Activated T-helper 17 cell treated with anti-CD3 and anti-CD28 coated beads, Interleukin-2, amount 50 U/mL, for 72 hours (primary cell): ENCODE measurements at places on chromosomes 13 and 19.

GRCh38 chr13:52406629-52407028 lies 657 bp upstream of the THSD1 start:
- no peak for ATAC-seq

DNA sequence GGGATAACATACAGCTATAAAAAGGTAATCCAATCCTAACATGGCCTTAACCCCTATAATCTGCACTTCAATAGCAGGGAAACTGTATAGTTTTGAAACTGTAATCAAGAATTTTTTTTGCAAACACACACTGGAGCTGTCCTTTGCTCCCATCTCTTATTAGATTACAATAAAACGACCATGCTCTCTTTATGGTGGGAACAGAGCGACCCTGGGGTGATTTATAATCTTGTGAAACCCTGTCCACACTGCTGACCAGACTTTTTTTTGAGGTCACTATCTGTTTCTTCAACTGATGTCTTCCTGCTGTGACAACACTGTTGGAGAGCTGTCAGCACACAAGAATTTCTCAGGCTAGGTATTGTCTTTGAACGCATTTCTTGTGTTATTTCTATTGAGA lies 35.3 kb downstream of the DACH1 start:
- no peak for ATAC-seq

GRCh38 chr19:362154-362553 lies 17.6 kb upstream of the MIER2 start:
- ATAC-seq: no peak

DNA sequence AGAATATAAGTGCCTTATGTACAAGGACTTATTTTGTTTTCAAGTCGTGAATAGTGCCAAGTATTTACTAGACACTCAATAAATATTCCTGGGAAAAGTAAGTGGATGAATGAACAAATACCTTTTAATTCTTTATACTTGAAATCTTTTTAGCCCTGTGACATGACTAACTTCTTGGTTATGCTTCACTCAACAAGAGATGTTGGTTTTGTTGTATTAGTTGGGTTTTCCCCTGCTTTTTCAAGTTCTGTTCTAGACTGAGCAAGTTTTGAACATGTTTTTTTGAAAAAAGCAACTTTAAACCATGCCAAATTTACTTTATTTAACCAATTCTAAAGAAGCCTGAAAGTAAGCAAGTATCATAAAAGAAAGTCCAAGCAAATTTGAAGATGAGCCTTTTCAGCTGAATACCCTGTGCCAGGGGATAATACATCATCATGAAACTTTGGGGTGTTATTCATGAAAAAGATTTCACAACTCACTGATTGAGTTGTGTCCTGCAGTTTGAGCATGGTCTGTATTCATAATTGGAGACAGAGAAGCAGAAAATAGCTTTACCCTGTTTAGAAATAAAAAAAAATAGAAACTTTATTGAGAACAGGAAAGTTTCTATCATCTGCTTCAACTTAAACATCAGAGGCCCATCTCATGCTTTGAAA lies 11.1 kb downstream of the LMO7 start:
- peak; percentile 60 for ATAC-seq

DNA sequence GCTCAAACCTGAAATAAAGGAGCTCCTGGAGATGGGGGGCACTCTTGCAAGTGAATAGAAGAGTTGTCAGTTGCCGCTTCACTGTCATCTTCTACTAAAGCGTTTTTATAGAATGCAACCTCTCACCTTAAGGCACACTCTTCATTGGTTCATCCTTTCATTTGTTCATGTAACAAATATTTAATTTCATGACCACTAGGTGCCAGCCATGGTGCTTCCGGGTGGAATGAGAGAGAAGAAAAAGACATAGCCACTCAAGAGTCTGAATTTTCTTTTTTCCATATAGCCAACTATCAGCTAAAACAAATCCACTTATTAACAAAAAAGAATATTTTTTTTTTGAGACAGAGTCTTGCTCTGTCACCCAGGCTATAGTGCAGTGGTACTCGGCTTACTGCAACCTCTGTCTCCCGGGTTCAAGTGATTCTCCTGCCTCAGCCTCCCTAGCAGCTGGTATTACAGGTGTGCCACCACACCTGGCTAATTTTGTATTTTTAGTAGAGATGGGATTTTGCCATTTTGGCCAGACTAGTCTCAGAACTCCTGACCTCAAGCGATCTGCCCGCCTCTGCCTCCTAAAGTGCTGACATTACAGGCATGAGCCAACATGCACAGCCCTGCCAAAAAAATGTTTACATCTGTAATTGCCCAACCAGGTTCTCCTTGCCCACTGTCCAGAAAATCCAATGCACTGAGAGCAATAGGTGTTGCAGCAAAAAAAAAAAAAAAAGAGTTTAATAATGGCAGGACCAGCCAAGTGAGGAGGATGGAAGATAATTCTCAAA lies 22.1 kb upstream of the SACS start:
- no peak for ATAC-seq

- ATAC-seq: no peak
Observed at GRCh38 chr13:44734201-44734707, 158.1 kb upstream of the TSC22D1 start.
